Stimulated activated CD4-positive, alpha-beta T cell treated with anti-CD3 and anti-CD28 coated beads, Interleukin-12 subunit alpha, Interleukin-12 subunit beta, amount 100 ng/mL, for 24 hours (primary cell): ENCODE measurements at places on chromosomes 5 and 9.

DNA sequence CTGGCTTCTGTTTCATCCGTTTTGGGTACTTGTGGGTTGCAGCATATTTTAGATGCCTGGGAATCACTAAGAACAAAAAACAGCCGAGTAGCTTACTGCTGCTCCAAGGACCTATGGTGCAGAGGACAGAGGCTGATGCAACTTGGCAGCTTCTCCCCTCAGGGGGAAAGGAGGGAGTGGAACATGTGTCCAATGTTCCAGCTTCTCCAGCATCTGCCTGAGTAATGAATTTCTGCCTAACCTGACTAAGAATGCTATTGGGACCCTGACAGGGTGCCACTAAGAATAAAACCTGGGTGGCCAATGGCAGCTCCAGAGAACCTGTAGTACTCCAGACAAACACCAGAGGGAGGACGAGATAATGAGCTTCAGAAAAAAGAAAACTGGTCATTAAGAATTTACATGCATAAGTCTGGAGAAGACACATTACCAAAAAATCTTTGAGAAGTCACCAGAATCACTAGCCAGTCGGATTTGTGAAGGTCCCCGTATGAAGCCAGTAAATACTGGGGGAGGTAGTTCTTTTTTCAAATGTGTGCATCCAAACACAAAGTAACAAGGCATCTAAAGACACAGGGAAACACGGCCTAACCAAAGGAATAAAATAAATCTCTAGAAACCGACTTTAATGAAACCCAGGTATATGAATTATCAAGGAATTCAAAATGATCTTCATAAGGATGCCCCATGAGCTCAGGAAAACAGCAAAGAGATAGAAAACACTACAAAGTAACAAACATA is 293.5 kb downstream of the HINT1 start:
- peak; percentile 9 for DNase-seq

GRCh38 chr5:179292202-179292601 is 53.1 kb downstream of the ADAMTS2 start:
- no peak for DNase-seq

DNA sequence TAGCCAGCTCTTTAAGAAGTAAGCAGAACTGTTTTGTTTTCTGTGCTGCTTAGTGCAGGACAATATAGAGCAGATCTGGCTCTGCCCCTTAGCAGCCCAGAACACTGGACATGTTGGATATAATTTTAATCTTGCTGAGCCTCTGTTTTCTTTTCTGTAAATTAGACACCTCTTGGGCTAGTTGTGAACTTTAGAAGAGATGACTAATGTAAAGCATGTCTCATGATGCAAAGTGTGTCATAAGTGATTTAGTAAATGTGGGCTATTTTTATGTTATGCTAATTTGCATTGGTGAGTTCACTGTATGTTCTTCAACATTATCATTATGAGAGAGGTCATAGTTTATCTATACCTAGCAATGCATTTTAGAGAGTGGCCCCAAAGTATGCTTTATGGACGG is 156.1 kb upstream of the ADAMTSL1 start:
- no peak for DNase-seq

DNA sequence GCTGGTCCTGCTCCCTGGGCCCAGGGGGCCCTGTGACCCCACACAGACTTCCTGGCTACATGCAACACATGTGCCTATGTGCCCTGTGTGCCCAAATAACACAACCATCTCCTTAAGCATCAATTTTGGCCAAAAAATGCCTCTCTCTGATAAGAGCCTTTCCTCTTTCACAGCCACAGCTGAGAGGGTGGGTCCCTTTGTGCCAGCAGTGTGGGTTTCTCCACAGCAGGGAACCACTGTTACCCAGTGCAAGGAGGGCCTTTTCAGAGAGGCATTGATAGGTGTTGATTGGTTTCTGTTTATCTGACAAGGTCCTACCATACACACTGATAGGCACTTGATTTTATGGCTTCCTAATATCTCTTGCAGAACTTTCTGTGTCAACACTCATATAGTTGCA is 42.7 kb downstream of the SYK start:
- DNase-seq: no peak

DNA sequence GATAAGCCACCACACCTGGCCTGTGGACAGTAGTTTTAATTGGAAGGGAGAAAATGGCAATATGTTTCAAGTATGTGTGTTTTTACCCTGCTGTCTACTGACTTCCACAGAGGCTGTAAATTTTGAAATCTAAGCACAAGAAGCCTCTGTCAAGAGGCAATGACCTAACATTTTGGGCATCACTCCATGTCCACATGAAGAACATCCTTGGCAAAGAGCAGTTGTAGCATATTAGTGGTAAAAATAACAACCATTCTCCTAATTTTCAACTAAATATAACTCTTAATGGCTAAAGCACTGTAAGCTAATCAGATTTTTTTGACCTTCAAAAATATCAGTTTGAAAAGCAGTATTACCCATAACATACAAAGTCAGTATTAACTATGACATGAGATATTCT is 100.3 kb upstream of the APC start:
- no peak for DNase-seq

DNA sequence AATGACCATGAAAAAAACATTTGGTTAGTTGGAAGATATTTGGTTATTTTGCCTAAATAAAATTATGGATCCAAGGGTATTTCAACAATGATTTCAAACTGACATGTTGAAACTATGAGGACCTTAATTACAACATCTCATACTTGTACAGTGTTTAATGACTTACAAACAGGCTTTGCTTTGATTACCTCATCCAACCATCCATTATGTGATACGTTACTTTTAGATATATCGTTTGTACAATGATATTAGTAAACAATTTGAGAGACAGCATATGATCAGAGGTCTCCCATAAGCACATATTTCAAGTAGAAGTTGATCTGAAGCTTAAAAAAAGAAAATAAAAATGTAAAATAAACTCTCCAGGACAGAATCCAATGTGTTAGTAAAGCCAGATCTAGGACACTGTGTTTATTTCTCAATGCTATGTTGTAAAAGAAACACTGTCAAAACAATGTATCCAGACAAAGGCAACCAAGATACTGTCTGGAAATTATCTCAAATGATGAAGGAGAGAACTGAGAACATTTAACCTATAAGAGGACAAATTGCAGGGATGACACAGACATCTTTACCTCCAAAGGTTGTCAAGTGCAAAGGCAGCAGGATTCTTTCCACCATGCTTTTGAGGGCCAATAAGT is 116.0 kb upstream of the TARS1 start:
- DNase-seq: no peak

GRCh38 chr5:178247481-178248456 is 15.2 kb upstream of the PHYKPL start:
- DNase-seq: no peak
